ENCODE measurements at places on chromosomes 3 and 15.

GRCh38 chr15:33201491-33202231, 7.1 kb upstream of the FMN1 start:
- peak; percentile 60 for DNase-seq

DNA sequence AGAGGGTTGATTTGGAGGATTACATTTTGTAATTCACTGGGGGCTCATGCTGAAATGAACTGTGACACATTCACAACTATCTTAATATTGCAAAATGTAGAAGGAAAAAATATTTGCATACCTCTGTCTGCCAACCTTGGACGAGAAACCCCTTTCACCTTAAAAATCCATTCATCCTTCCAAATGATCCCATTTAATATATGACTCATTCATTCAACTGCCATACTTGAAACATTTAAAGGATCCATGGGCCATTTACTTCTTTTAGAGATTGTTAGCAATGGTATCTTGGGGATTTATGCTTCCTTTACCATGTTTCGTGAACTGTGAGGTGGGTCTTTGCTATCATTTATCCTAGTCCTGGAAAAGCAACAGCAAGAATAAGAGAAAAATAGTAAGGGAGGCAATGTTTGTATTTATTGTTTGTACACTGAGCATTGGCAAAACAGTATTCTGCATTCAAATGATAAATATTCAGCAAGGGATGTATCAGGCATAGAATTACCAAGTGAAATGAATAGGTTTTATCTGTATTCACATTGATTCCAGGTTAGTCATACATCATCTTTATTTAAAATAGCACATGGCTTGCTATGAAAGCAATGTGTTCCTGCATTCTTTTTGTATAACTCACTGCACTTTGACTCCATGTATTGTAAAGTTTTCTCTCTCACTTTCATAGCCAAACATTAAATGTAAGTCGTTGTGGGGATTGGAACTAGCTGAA, 378.1 kb downstream of the NSUN3 start:
- peak; percentile 4 for DNase-seq

DNA sequence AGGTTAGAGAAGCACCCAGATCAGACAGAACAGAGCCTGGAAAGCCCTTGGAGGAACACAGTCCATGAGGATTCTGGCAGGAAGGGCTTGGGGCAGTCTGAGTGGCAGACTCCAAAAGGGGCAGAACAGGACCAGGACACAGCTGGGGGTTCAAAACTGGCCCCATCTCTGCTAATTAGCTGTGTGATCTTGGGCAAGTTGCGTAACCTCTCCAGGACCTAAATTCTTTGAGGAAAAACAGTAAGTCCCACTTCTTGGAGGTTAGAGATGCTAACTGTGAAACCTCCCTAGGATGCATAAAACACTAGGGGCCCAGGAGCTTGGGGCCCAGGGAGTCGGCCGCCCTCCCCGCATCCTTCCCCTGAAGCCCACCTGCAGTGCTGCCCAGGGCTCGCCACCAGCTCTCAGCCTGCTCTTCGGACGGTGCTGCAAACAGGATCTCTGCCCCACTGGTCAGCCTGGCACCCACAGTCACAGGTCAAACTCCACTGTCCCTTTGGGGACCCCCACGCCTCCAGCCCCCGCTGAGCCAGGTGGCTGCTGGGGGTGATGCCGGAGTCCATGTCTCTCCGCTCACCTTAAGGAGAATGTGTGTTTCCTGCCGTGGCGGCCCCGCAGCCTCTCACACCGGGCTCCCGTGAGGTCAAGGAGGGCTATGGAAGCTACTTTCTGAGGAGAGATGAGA, 12.0 kb downstream of the PLA2G4B start:
- no peak for DNase-seq

DNA sequence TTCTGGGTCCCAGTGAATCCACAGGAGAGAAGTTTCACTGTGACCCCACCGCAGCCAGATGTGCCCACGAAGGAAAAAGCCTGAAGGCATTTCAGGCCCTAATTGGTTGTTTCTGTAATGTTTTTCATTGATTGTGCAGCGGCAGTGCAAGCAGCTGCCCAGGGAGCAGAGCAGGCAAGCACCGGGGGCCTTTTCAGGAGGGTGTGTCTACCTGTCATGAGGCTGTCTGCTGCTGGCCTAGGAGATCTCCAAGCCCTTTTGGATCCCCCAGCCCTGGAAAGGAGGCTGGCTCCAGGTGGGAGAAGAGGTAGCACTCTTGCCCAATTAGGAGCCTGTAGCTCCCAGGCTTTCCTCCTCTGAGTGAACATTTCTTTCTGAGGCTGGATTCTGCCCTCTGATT, 108.8 kb downstream of the EPHB1 start:
- DNase-seq: no peak

GRCh38 chr3:183754052-183754451, 56.5 kb downstream of the YEATS2 start:
- DNase-seq: no peak

DNA sequence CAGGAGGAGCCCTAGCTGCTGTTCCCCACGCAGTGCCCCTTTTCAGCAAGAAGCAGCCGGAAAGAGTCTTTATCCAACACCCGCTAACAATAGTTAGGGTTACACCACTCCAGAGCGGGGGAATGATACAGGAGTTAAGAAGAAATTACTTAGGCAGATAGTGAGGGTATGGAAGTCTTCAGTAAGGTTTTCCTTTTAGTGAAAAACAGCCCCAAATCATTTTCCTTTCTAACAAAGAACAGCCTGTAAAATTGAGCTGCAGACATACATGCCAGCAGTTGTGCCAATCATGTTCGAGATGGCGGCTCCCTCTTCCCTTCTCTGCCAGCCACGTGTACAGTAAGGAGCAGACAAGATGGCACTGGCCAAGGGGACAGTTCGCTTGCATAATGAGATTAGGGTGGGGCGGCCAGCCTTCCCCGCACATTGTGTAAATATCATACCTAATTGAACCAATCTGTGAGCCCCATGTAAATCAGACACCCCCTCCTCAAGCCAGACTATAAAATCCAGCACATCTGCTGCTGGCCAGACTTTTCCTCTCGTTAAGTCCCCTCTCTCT, 18.5 kb upstream of the SENP5 start:
- no peak for DNase-seq

DNA sequence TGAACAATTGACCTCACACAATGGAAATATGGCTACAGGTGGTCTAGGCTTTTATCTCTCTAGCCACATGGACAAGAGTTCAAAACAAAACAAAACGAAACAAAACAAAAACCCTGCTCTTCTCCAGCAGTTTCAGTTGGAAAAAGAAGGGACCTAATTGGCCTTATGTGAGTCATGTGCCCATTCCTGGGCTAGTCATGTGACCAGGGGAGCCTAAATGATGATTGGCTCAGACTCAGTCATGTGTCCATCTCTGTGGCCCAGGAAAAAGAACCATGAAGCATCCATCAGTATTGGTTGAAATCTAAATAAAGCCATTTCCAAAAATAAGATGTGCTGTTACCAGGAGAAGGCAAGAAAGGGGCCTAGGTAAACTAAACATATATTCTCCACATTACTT, 96.8 kb downstream of the ANXA2 start:
- DNase-seq: no peak

- DNase-seq: no peak
These were observed 87.5 kb upstream of the MME start for GRCh38 chr3:154992655-154993054.

DNA sequence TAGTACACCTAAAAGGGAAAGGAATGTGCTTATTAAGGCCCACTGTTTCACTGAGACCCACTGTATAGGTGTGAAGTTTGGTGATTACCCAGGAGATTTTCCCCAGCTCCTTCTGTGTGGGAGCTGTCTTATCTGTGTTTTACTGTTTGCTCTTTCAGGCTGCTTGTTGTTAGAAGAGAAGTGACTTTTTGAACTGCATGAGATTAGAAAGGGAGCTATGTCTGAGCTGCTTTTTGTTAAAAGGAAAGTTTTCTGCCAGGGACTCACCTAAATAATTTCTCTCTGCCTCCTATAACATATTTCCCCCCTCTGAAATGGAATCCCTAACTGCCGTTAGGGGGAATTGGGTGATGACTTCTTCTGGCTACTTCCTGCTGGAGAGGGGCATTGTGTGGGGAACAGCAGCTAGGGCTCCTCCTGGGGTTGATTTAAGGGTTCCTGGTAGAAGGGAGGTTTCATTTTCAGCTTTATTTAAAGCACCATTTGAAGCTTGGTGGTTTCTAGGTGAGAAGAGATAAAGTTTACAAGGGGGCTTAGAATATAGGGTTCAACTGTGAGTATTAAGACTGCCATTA, 77.1 kb upstream of the ATP11B start:
- no peak for DNase-seq

GRCh38 chr15:43218908-43219706, 1.7 kb downstream of the EPB42 start:
- peak; percentile 52 for DNase-seq

- no peak for DNase-seq
These were observed 16.2 kb downstream of the CTSH start for GRCh38 chr15:78928616-78929093.

- DNase-seq: no peak
These were observed 49.5 kb downstream of the CGNL1 start for GRCh38 chr15:57425842-57426241.

GRCh38 chr3:184082465-184082864, 14.4 kb upstream of the HTR3E start:
- no peak for DNase-seq

DNA sequence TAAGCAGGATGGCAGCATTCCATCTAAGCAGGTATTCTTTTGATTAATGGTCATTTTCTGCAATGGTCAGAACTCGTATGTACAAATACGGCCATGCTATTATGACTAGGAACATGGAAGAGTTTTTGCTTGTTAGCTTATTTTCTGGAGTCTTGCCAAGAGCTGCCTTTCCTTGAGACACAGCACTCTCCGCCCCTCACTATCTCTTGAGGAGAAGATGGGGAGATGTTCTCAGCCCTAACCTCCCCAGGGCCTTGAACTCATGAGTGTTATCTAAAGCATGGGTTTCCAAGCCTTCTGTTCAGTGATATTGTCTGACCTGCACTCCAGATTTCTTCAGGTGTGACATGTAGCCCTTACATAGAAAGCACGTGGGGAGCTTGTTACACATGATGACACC, 65.9 kb upstream of the ACTC1 start:
- DNase-seq: no peak

GRCh38 chr3:25171897-25172296, 256.2 kb upstream of the RARB start:
- DNase-seq: no peak

- peak; percentile 57 for DNase-seq
These were observed 1.7 kb downstream of the SEMA3F start for GRCh38 chr3:50156549-50157493.

DNA sequence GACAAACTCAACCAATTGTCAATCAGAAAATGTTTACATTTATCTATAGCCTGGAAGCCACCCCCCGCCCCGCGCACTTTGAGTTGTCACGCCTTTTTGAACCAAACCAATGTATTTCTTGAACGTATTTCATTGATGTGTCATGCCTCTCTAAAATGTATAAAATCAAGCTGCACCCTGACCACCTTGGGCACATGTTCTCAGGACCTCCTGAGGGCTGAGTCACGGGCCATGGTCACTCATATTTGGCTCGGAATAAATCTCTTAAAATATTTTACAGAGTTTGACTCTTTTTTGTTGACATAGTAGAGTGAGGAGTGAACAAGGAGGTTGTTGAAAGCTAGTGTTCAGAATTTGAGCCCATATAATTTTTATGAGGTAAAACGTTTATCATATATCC, 6.5 kb downstream of the MCTP2 start:
- no peak for DNase-seq

DNA sequence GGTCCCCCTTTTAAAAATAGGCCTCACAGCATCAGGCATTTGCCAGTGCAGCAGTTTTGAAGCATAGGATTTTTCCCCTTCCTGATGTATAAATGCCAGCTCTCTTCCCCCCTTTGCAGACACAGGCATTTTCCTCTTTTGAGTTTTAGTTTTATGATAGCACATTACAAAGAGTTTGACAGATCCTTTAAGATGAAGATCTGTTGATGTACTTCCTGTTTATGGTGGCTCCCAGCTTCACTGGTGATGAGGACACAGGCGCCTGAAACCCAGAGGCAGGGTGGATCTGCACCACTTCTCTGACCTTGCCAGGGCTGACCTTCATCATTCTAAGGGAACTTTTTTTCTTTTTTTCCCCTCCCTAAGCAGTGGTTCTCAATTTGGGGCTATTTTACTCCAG, 243.4 kb downstream of the PTPRG start:
- DNase-seq: no peak

DNA sequence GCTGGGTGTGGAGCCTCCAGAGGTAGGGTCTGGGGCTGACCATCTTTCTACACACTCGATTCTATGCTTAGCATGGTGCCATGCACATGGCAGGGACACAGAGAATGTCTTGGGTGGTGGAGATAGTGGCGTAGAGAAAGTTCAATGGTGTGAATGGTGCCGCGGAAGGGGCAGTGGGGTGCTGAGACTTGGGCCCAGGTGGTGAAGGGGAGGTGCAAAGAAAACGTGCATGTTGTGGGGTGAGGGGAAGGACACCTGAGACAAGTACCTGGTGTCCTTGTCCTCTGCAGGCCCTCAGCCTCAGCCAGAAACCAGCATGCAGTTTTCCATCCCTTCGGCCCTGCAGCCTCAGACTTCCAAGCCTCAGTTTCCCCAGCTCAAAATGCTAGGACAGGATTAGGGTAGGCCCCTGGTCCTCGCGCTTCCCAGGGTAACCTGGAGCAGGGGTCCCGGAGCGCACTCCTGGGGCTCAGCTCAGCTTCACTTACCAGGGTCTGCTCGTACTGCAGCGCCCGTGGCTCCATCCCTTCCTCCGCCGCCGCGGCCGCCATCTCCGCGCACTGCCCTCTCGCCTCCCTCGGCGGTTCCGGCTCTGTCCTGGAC, 375 bp downstream of the CLCN2 start:
- no peak for DNase-seq

DNA sequence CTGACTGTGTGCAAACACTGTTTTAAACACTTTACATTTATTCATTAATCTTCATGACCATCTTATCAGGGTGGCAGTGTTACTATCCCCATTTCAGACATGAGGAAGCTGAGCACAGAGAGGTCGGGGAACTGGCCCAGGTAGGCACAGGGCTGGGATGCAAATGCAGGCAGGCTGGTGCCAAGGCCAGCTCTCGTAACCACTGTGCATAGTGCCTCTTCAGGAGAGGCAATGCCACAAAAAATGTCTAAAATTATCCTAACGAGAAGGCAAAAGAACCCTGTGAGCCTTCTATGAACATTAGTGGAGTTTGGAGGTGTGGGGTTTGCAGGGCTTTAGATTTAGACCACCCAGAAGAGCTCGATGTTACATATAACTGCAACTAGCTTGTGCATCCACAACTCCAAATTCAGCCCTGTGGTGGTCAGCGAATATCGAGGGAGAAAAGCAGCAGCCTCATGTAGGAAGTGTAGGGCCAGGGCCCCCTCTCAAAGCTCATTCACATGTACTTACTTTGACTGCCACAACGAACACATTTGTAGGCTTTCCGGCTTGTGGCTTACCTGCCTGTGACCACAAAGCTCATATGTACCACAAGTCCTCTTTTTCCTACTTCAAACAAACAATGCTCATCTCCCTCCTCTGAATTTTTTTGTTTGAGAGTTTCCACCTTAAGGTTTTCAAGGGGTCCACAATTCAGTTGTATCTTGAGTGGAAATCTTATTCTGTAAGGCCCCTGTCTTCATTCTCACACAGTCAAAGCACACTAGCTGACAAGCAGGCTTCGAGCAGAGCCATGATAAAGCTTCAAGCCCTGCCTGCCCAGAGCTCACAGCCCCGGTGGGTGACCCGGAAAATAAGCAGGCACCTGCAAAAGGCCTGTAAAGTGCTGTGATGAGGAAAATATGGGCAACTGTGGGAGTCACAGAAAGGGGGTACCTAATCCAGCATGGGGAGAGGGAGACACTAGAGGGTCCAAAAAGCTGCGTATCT, 722.9 kb upstream of the CFAP20DC start:
- peak; percentile 46 for DNase-seq

Measured in stomach (tissue), 19 donors.